ENCODE measurements at places on chromosomes 6 and 20.

DNA sequence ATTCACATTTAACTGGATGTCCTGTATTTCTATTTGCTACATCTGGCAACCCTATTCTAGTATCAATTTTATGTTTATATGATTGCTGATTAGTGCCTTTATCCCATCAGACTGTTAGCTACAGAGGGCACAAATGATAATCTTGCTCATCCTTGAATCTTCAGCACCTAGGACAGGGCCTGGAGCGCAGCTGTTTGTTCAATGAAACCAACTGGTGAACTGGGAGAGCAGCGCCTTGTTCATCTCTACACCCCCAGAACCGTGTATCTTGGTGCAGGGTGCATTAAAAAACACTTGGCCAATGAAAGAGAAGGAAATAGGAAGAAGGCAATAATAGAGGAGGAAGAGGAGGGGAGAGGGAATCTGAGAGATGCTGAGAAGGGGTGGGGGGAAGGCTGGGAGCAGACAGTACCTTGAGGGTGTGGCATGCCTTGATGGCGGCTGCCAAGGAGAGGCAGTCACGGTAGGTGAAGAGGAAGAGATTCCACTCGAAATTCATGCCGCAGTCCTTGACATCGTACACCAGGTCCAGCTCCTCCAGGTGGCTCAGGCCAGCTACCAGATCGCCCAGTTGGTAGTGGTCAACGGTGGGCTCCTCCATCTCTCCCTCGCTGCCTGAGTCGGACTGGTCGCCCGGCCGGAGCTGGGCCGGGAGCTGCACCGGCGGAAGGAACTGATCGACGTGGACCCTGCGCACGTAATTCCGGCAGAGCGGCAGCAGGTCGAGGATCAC lies 15.5 kb downstream of the TMEM151B start:
- DNase-seq = no peak

DNA sequence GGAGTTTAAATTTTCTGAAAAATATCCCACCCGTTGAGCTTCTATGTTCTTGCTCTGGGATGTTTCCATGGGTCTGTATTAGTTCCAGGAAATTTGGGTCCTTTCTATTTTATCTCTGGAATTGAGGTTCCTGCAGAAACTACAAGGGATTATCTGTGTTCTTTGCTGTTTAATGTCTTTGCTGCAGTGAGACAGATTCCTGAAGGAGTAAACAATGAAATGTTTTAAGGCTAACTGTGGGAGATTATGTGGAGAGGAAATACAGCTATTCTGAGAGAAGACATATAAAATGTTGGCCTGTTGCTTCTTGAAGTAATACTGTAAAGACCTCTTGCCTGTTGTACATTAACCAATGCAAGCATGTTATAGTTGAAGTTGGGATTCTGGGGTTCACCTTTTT lies 43.5 kb downstream of the SAMD5 start:
- DNase-seq = no peak

DNA sequence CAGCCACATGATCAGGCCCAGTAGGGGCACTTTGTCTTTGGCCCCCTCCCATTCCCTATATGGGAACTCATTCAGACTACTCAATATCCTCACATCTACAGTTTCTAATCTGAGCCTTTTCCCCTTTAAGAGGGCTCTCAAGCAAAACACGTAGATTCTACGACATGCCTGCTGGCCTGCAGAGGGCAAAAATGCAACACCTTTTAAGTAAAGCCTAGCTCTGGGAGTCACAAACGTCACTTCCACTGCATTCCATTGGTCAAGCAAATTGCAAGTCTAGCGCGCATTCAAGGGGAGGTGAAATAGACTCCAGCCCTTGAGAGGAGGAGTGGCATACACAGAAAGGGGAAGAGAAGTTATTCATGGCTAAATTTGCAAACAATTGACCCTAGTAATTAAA lies 70.6 kb downstream of the CDC40 start:
- DNase-seq = no peak

DNA sequence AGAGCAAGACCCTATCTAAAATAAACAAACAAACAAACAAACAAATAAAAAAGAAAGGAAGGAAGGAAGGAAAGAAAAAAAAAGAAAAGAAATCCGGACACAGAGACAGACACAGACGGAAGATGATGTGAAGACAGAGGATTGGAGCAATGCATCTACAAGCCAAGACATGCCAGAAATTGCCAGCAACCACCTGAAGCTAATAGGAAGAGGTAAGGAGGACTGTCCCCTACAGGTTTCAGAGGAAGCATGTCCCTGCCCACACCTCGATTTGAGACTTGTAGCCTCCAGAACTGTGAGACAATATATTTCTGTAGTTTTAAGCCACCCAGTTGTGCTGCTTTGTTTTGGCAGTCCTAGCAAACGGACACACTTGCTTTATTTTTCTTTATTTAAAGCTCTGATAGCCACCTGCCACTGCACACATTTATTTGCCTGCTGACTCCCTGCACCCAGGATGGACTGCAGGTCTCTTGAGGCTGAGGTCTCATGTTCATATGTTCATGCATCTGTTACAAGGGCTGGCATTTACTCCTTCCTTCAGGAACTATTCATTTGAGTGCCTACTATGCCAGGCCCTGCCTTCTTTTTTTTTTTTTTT lies 20.7 kb upstream of the ZMYND8 start:
- DNase-seq = no peak

GRCh38 chr6:33105916-33106871 lies 30.4 kb downstream of the HLA-DPB1 start:
- DNase-seq = no peak

DNA sequence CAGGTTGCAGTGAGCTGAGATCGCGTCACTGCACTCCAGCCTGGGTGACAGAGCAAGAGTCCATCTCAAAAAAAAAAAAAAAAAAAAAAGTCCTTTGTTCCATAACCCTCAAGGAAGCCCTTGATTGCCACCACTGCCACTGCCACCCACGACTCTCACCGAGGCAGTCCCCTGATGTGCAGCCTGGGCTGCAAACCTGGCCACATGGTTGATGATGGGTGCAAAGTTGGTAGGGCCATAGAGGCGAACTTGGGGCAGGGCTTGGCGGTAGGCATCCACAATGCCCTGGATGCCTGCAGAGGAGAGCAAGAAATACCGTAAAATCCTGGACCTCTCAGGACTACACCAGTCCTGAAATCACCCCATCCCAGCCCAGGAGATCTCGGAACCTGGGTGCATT lies 11.5 kb downstream of the SPAG4 start:
- no peak for DNase-seq

DNA sequence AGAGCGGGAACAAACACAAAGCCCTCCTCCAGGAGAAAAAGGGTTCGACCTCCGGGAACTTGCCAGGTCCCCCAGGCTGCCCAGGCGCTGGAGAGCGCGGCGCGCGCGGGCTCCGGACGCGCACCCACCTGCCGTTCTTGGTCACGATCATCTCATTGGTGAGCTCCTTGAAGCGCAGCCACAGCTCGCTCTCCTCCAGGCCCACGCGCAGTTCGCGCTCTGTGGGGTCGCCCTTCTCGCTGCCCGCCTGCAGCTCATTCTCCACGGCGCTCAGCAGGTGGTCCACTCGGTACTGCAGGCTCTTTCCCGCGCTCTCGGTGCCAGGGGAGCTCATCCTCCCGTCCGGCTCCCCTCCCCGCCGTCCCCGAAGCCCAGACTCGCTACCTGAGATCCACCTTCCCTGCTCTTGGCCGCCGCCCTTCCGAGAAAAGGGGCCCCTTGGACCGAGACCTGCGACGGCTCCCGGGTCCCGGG lies 356 bp downstream of the TBXT start:
- no peak for DNase-seq

- DNase-seq = no peak
Observed at GRCh38 chr6:33731751-33732282, 14.9 kb downstream of the IP6K3 start.

DNA sequence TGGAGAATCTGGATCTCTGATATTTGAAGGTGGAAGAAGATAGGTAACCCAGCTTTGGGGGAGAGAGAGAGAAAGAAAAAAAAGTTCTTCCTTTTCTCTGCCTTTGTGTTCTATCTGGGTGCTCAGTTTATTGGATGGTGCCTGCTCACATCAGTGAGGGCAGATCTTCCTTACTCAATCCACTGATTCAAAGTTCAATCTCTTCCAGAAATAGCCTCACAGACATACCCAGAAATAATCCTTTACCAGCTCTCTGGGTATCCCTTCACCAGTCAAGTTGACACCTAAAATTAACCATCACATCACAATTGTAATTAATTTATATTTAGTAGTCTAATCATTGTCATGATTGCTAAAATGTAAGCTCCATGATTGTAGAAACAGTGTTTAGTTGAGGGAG lies 189.1 kb downstream of the EPM2A start:
- no peak for DNase-seq

DNA sequence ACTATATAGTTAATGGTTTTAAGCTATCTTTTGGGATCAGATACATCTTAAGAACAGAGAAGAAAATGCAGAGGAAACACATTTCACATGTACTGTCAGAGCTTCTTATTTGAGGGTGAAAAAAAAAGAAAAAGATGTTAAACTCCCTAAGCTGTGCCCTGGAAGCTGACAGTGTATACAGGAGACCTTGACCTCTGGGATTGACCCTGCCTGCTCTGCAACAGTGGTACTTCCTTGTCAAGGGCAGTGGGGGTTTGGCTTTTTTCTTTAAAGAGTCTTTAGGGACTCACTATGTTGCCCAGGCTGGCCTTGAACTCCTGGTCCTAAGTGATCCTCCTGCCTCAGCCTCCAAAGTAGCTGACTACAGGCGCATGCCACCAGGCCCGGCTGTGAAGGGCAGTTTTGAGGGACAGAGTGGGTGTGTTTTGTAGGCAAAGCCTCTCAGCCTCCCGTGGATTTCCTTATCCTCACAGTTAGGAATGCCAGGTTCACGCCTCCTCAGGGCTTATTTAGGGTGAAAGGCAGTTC lies 60.6 kb upstream of the SLC22A1 start:
- no peak for DNase-seq

- no peak for DNase-seq
Observed at GRCh38 chr6:6703699-6704098, 115.2 kb downstream of the LY86 start.

GRCh38 chr6:27908017-27908416 lies 4.2 kb downstream of the OR2B2 start:
- DNase-seq = no peak

DNA sequence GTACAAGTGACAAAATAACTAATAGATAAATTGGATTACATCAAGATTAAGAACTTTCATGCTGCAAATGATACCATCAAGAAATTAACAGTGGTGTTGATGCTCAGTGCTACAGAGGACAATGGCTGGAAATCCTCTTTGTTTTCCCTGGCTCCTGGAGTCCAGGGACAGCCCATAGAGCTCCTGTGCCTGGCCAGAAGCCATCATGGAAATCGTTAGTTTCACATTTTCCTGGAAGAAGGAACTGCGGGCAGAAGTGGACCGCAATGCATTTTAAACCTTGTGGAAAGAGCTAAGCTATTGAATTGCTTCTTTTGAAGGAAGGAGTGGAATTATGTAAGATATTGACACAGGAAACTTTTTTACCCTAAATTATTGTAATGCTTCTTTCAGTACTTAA lies 276.0 kb downstream of the GJA1 start:
- no peak for DNase-seq

DNA sequence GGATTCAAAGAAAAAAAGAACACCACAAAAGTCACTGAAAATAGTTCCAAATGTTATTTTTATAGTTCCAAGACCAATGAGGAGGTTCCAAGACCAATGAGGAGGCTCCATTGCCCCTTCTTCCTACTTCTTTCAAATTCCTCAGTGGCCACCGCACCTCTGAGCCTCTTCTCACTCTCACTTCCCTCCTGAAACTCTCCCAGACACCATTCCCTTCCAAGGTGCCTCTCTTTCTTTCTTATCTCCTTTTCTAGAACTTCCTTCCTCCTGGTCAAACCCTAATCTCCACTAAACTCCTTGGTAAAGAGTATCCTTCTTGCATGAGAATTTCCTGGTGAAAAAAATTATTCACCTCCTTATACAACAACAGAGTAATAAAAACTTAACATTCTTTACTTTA lies 20.4 kb upstream of the MCUR1 start:
- no peak for DNase-seq

GRCh38 chr6:20481281-20481680 lies 53.0 kb upstream of the CDKAL1 start:
- no peak for DNase-seq

DNA sequence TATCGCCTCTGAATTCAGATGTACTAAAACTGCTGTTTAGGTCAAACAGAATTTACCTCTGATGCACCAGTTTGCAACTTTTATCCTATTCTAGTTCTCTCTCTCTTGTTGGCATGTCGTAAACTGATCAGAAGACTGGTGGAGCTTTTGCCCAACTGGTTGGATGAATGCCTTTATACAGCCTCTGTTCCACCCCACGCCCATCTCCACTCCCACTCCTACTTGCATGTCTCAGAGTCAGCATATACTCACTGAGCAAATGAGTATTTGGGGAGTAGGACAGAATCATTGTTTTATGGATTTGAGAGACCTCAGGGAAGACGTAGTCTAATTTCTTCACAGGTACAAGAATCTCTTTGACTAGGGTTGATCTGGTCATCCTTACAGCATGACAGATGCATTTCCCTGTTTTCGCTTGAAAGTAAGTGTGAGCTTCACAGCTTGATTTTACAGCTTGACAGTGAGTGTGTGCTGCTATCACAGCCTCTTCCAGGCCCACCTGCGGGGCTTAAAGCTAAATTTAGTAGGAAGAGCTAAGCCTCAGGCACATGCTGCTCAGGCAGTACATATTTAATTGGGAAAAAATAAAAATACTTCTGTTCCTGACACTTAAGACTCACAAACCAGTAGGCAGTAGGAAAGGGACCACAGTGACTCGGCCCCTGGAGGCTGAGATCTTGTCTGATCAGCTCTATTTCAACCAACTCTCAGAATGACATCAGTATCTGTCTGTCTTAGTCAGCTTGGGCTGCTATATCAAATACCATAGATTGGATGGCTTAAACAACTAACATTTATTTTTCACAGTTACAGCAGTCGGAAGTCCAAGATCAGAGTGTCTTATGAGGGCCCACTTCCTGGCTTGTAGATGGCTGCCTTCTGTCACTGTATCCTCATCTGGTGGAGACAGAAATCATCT lies 30.4 kb downstream of the TRMT6 start:
- DNase-seq = no peak

DNA sequence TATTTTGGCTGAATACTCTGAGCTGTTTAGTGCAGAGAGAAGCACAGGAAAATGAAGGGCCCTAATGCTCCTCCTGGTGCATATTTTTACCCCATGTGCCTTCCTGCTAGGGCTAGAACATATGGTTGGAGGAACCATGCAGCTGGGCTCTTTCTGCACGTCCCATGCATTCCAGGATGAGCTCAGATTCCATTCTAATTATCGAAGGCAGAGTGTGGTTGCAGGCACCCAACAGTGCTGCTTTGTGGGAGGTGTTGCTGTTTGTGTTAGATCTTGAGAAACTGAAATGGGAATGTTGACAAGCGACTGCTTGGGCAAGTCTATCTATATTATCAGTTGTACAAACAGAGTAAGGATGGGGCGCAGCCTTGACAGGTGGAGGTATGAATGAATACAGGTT lies 419.5 kb downstream of the DHX35 start:
- DNase-seq = no peak

- DNase-seq = no peak
Observed at GRCh38 chr20:51496964-51497363, 45.6 kb downstream of the NFATC2 start.

DNA sequence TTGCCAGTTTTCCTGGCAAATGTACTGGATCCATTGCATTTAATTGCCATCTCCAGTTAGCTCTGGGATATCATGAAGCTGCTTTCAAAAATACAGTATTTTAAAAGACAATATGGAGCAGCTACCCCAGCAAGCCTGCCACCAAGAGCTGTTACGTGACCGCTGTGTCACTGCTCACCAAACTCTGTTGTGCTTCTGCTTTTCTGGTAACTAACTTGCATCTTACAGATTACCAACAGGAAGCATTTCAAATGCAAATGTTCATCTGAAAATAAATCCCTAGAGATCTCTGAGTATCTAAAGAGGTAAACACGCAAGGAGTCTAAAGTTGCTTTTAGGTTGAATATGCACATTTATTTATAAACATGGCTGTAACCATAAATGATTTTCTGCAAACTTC lies 1008.3 kb downstream of the KIF16B start:
- DNase-seq = no peak

All from NCI-H187 (cell line).